AG09309 (cell line): ENCODE measurements at places on chromosomes 13 and 19.

- DNase-seq, result no peak
Measured at GRCh38 chr13:43286751-43287150, 263.4 kb downstream of the DNAJC15 start.

DNA sequence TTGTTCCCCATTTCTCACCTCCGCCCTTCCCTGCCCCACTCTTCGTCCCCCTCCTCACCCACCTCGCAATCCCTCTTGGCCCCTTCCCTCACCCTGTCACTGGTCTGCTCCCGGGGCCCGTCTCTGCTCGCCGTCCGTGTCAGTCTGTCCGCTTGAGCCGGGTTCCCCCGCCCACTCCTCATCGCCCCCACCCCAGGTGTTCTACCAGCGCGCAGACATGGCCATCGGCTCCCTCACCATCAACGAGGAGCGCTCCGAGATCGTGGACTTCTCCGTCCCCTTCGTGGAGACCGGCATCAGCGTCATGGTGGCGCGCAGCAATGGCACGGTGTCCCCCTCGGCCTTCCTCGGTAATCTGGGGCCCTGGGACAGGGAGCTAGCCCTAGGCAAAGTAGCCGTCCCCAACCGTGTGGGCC, 22.3 kb downstream of the GRIN2D start:
- DNase-seq, result no peak

- no peak for DNase-seq
Measured at GRCh38 chr13:29908416-29909080, 58.1 kb upstream of the UBL3 start.

DNA sequence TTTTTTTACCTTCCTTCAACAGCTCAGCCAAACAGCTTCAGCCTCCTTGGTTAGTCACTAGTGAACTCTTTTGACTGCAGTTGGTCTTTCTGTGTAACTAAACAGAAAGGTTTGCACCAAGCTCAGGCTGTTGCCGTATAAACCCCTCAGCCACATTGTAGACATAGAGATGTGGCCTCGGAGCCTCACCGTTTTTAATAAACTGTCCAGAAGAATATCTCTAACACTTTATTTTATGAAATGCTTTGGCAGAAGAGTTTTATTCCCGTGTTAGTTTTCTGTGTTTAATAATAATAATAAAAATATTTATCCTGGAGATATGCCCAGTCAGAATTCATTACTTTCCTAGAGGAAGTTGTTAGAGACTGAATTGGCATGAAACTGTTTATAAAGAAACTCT, 171.7 kb upstream of the MAB21L1 start:
- no peak for DNase-seq

DNA sequence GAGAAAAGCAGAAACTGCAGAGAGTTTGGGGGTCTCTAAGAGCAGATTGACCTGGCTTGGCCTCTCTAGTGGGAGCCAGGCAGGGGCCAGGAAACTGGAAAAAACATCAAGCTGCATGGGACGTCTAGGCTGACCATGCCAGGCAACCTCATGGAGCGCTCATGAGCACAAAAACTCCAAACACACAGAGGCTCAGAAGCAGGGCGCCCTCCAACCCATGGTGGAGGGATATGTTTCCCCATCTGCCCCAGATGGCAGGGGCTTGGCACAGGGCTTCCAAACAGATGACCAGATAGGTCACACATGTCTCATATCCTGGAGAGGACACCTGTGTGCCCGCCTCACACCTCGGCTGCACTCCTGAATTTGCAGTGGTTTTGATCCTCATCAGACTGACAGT, 879.0 kb downstream of the UQCRFS1 start:
- no peak for DNase-seq

DNA sequence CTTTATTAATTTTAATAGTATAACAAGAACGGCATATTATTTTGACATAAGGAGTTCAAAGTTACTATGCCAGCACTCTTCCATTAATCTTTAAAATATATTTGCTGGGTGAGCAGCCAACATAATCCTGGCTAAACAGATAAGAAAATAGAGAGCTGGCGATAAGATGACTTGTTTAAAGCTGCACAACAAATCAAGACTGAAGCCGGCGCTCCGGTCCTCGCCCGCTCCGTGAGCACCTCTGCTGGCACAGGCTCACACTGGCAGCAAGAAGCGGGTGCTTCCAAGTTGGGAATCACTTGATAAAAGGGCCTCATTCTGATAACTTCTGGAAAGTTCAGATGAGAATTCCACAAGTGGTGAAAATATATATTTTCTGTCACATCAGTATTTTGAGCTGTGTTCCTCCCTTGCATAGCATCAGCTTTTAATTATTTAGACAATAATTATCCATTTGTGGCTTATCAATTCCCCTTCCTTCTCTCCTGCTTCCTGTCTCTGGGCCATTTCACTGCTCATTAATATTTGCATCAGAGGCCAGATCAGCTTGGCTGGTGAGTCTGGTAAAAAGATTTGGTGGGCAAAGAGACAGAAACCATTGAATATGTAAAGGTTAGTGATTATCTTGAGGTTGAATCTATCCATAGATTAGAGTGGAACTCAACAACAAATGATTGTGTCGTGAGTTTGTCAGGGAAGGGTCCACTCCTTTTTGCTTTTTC, 205.3 kb downstream of the MZT1 start:
- DNase-seq, result no peak

DNA sequence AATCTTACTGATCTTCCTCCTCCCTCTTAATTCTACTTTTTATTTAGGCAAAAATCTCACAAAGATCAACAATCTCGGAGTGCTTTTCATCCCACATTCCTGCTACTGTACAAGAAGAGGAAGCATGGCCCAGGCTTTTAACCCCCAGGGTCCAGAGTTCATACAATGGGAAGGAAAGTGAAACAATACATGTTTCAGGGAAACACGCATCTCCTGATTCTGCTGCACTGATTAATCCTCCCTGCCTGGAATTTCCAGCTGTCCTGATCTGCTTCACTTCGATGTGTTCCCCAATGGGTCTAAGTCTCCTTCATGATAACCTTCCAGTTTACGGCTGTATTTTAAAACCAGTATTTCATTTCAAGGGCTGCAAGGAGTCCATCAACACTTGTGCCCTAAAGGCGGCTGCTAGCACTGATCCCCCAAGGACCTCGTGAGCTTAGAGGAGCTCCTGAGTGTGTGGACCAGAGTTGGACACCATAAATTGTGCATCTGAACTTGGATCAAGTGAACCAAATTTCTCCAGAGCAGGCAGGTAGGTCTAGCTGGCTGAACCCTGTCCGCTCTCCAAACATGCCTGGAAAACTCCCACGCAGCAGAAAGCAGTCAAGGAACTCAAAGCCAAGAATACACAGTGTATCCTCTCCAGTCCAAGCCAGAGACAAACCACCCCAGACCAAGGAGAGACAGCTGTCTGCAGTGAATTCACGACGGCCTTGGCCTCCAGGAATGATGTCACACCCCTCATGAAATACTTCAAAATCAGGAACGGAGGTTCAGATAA, 44.3 kb downstream of the COL4A1 start:
- DNase-seq, result no peak

DNA sequence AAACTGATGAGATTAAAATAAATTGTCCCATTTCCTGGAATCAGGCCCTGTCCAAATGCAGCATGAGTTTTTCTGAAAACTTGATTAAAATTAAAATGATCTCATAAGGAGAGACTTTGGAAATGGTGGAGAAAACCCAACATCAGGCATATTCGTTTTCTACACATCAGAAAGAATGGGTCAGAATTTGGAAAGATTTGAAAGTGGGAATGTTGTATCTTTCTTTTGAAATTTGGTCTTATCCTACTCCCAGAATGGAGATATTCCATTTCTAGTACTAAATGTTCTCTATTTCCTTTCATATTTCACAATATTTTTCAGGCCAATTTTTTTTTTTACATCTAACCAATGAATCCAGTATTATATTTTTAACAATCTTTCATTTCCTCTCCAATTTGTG, 223.9 kb upstream of the RXFP2 start:
- no peak for DNase-seq

- no peak for DNase-seq
Measured at GRCh38 chr19:4633140-4633967, 6.0 kb upstream of the TNFAIP8L1 start.

DNA sequence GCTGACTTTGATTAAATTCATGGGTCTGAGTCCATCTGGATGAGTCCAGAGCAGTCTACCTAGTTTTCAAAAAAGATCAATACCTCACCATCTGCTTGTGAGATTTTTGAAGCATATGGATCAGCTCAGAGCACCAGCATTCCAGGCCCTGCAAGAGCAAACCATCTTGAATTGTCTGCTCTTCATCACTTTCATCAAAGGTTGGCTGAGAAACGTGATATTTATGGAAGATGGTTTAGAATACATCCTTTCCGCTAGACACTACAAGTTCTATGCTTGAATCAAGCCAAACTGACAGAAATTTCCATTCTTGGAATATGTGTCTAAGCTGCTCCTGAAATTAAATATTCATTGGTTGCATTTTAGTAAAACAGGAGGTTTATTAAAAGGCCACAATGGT, 190.3 kb downstream of the KCNRG start:
- no peak for DNase-seq

- no peak for DNase-seq
Measured at GRCh38 chr13:90107661-90108060, 1239.8 kb upstream of the MIR17HG start.

GRCh38 chr19:51441410-51442390, 16.6 kb downstream of the SIGLEC8 start:
- no peak for DNase-seq
